ENCODE measurements at places on chromosomes 2 and 18.

GRCh38 chr2:47735912-47736311, 47.0 kb upstream of the MSH6 start:
- DNase-seq = no peak

DNA sequence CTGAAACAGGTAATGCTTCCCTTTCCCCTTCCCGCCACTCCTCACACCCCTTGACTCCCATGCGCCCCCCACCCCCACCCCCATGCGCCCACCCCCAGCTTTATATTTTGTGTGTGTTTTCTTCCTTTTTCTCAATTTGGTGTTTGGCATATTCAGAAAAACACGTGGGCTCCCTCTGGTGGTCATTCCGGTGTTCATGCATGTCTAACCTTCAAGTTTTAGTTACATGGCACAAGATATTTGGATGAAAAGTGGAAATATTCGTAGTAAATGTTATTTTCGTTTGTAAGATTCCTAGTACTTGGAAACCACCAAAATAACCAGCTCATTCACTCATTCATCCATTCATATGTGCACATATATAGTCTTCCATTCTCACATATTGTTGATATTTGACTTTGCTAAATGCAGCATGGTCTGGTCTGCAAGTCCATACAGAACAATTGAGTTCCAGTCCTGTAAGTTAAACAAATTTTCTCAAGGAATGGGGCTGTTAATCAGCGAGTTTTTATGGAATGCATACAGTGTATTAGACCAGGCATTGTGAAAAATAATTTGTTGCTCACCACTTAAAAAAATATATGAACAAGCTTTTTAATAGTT, 143.6 kb upstream of the MAP3K20 start:
- DNase-seq = peak; percentile 55

DNA sequence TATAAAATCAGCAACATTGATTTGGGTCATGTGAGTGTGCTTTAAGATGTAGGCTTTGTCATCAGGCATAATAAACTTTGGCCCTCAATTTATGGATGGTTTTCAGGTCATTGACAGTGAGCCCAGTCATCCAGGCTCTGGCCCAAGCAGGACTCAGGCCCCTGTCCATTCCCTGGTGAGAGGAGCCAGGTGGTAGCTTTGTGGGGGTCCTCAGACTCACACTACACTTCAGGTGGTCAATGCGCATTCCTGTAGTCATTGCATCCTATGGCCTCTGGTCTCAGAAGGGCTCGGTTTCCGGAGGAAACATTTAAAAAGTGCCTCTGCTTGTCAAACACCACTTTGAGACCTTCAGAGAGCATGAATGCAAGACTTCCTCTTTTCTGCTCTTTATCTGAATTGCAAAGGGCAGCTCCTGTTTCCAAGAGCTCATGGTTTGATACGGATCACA, 20.2 kb downstream of the LGALSL start:
- no peak for DNase-seq

- DNase-seq = no peak
Observed at GRCh38 chr18:6478121-6478520, 63.4 kb upstream of the L3MBTL4 start.

DNA sequence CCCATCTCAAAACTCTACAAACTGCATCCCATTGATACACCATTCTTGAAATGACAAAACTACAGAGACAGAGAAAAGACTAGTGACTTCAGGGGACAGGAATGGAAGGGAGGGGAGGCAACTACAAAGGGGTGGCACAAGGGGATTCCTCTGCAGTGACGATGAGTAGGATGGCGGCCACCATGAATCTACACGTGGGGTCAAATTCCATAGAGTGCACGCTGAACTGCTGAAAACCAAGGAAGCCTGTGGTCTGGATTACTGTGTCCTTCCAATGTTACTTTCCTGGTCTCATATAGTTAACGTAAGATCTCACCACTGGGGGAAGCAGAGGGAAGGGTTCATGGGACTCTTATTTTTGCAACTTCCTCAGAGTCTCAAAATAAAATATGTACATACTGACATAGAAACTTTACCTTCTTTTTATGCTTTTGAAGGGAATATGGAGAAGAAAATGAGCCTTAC, 23.6 kb downstream of the COX7A2L start:
- no peak for DNase-seq

DNA sequence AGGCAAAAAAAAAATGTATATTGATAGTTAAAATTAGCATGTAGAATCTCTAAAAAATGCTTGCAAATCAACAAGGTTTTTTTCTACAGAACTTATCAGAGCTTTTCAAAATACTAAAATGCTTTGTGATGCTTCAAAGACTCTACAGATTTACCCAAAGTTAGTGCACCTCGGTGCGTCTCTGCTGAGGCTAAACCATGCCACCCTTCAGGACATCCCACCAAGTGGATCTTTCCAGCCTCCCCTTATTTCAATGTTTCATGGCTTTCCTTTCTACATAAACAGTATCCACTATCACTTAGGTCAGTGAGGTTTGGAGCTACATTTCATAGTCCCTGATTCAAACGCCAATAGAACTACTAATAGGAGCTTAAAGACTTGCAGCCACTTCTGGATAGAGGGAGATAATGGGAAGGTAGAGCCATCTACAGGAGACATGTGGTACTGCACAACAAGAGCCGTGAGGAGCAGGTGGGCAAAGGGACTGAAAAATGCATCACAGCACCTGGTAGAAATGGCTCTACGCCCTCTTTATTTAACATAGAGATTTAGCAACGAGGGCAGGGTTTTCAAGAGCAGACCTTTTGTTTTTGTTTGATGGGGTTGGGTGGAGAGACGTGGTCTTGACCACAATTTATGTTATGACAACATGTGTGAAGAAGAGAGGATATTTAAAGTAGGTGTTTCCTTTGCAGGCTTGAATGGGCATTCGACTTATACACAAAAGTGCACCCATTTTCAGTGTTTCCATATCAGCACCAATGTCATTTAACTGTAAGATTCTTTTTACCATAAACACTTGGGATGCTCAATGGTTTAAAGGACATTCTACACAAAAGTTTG, 56.1 kb upstream of the SLC35G4 start:
- peak; percentile 50 for DNase-seq

DNA sequence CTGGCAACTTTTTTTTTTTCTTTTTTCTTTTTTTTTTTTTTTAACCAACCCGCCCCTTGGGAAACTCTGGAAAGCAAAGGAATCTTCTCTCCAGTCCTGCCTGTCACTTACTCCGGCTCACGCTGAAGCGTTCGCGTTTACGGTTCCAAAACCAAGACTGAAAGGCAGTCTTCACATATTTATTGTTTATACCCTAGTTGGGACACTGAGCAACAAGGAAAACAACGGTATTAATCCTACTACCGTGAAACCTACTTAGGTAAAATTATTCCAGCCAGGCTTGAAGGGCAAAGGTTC, 125.4 kb downstream of the OSBPL1A start:
- no peak for DNase-seq

GRCh38 chr2:202108345-202108744, 35.3 kb downstream of the KIAA2012 start:
- no peak for DNase-seq

DNA sequence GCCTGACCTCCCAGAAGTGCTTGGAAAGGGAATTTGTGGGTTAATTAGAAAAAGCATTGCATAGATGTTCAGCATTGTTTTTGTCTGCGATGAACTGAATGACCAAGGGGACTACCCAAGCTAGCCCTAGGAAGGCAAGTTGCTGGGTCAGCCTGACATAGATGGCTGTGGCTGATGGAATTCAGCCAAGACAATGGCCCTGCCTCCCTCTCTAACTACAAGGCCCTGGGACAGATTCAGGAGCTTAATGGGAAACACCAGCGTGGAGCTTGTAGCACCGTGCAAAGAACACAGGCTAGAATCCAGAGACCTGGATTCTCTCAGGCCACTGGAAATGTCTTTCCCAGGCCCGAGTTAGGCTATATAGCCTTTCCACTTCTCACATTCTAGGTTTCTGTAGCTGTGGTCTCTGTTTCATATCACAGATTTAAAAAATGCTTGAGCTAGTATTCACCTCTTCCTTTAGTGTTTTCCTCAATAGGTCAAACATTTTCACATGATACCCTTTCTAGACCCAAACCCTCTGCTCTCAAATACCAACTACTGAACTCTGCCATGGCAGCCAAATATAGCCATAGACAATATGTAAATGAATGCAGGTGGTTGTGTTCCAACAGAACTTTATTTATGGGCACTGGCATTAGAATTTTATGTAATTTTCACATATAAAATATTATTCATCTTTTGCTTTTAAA, 294.3 kb upstream of the MEX3C start:
- no peak for DNase-seq

DNA sequence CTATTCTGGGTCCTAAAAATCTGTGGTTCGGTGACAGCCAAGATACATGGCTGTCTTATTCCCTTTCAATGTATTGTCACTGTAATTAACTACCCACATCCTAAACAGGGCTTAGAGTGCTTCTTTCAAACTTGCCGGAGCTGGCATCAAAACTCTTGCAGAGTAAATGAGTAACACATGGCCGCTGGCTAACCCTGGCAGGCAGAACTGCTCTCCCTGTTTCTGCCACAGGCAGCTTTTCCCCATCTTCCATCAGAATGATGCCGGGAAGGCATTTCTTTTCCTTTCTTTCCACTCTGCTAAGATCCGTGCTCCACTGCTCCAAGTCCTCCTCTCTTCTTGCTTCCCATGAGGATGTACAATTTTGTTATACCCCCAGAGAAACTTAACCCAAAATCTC, 54.8 kb upstream of the PTPRM start:
- DNase-seq = no peak

GRCh38 chr2:133247631-133248030, 320.6 kb downstream of the NCKAP5 start:
- no peak for DNase-seq

DNA sequence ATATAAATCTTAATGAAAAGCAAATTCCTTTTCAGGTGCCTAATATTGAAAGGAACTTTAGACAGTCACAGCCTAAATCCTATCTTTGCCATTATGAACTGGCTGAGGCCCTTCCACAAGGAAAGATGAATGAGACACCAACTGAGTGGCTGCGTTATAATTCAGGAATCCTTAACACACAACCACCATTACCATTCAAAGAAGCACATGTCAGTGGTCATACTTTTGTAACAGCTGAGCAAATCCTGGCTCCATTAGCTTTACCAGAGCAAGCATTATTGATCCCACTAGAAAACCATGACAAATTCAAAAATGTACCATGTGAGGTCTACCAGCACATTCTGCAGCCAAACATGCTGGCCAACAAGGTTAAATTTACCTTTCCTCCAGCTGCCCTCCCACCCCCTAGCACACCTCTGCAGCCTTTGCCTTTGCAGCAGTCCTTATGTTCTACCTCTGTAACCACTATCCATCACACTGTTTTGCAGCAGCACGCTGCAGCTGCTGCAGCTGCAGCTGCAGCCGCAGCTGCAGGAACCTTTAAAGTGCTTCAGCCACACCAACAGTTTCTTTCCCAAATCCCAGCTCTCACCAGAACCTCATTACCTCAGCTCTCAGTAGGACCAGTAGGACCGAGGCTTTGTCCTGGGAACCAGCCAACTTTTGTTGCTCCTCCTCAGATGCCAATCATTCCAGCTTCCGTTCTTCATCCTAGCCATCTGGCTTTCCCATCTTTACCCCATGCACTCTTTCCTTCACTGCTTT, 340.1 kb downstream of the ZNF804A start:
- no peak for DNase-seq

- DNase-seq = peak; percentile 86
Observed at GRCh38 chr2:10124538-10125045, 2.1 kb downstream of the RRM2 start.

DNA sequence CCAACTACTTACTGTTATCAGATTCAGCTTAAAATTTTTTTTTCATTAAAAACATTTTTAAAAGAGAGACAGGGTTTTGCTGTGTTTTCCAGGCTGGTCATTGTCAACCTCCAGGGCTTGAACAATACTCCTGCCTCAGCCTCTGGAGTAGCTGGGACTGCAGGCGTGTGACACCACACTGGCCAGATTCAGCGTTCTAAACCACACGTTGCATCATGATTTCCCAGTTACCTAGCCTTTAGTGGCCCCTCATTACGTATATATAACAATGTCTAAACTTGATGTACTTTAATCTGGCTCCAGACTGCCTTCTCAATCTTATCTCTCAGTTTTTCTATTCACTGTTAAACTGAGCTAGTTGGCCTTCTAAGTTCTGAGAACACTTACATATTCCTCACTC, 89.6 kb downstream of the COMMD1 start:
- DNase-seq = no peak

- no peak for DNase-seq
Observed at GRCh38 chr2:150232871-150233270, 254.6 kb downstream of the RND3 start.

GRCh38 chr18:23810396-23810795, 121.1 kb downstream of the LAMA3 start:
- peak; percentile 23 for DNase-seq

DNA sequence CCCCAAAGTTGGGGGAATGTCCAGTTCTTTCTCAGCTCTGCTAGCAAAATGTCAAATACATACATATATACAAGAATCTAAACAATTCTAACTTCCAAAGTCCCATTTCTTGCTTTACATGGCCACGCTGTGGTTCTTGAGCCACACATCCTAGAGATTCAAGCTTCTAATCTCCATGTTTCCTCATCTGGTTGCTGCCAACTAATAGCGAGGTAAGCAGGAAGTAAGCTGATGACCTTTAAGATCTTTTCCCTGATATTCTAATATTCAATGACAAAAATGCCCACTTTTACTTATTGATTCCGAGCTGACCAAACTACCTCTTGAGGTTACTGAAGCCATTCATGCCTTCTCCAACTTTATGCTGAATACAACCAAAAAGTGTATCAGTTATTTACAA, 3.3 kb downstream of the VPS54 start:
- DNase-seq = no peak

DNA sequence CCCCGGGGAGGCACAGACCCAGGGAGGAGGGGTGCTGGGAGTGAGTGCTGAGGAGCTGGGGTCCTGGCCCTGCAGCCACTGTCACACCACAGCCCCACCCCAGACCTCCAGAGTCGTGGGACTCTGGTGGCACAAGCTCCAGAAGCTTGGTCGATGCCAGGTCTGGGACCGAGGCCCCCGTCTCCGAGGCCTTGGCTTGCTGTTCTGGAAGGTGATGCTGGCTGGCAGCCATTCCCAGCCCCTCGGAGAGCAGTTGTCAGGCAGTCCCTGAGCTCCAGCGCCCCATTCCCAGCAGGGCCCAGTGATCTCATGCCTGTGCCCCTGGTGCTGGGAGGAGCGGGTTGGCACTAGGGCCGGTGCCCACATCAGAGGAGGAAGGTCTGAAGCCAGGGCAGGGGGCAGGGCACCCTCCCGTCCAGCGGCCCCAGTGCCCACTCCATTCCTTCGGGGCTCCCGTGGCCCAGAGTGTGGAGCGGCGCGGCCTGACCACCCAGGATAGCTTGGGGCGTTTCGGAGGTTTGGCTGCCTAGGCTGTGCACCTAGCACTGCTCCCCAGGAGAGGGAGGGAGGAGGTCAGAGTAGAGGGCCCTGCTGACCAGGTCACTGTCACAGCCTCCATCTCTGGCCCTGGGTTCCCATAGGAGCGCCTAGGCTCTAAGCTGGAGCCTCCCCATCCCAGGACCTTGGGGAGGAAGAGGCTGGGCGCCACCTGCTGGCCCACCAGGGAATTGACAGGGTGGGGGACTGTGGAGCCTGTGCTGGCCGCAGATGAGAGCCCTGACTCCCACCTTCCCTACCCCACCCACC, 16.8 kb upstream of the ALPI start:
- peak; percentile 48 for DNase-seq

Measured in CD4-positive, alpha-beta T cell treated with Interleukin-17A for 1 hour (primary cell).